ENCODE measurements at places on chromosomes 4 and X. TPM values are rescaled to one million over a fixed set of nuclear protein-coding genes. Genes with fewer than 3 reads are reported as not detected.

- H3K4me3 ChIP-seq, result no peak overlapping the region
- no peaks in the 10 kb centered on the region for H3K4me1 ChIP-seq
- no peak overlapping the region for H3K27ac ChIP-seq
Observed at GRCh38 chr4:98720871-98721480, 62.6 kb upstream of the TSPAN5 start.

- no peaks in the 10 kb centered on the region for H3K4me1 ChIP-seq
- H3K36me3 ChIP-seq, result no peaks in the 10 kb centered on the region
- H3K27ac ChIP-seq, result peak overlapping the region; percentile 43
- H3K27me3 ChIP-seq, result no peaks in the 10 kb centered on the region
- no peak for DNase-seq
Observed at GRCh38 chrX:70480660-70481018, 36.0 kb downstream of the DLG3 start.

RTL9 gene
- polyA plus RNA-seq, result 0.02 TPM

GAGE12J gene
- not detected for polyA plus RNA-seq

DNA sequence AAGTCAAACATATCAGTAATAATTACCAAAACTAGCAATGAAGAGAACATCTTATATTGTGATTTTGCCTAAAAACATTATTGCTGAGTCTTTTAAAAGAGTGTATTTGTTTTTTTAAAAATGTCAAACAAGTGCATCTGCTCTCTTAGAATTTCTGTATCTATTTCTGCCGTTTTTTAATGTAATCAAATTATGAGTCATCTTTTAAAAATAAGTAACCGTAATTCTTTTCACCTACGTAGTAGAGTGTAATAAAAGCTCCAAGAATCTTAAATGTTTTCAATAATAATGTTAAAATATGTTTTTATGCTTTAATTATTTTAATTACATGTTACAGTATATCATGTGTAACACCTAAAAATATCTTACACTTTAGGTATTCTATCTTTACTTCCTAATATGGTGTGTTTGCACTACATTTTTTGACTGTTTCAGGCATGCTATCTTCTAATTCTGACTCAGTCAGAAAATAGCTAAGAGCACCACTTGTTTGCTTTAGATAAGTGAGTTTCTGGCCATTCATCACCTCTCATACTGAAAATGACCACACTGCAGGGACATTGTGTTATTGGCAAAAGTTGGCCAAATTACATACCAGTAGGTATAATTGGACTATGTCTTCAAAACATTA is 368.5 kb downstream of the PCDH7 start:
- no peak overlapping the region for H3K27ac ChIP-seq
- DNase-seq, result no peak
- no peaks in the 10 kb centered on the region for H3K36me3 ChIP-seq
- no peak overlapping the region for H3K4me3 ChIP-seq

- no peak overlapping the region for H3K4me3 ChIP-seq
- H3K36me3 ChIP-seq, result peaks cover 2% of the 10 kb centered on the region
- H3K27ac ChIP-seq, result peak overlapping the region; percentile 21
- H3K4me1 ChIP-seq, result peaks cover 3% of the 10 kb centered on the region
Observed at GRCh38 chr4:42411803-42412202, 14.5 kb downstream of the SHISA3 start.

DNA sequence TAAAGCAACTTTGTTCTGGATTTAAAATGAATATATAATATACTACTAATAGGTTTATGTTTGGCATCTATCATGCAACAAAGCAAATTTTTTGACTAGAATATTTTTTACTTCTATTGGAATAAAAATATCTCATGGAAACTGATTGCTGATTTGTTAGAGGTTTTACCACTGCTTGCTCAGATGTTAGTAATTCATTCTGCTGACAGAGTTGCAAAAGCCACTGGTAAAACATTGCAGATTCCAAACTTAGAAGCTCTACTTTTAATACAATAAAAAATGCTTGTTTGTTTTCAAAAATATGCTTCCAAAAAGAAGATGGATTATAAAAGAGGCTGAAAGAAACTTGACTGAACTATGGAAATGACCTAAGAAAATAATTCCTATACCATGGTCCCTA is 795.2 kb downstream of the PCDH18 start:
- no peaks in the 10 kb centered on the region for H3K27me3 ChIP-seq
- no peak for DNase-seq
- no peaks in the 10 kb centered on the region for H3K36me3 ChIP-seq
- no peaks in the 10 kb centered on the region for H3K4me1 ChIP-seq

- H3K4me3 ChIP-seq, result no peak overlapping the region
- no peaks in the 10 kb centered on the region for H3K36me3 ChIP-seq
- peaks cover 26% of the 10 kb centered on the region for H3K27me3 ChIP-seq
- no peak overlapping the region for H3K27ac ChIP-seq
- H3K4me1 ChIP-seq, result no peaks in the 10 kb centered on the region
- DNase-seq, result no peak
Observed at GRCh38 chrX:19840899-19841648, 46.3 kb downstream of the SH3KBP1 start.

DNA sequence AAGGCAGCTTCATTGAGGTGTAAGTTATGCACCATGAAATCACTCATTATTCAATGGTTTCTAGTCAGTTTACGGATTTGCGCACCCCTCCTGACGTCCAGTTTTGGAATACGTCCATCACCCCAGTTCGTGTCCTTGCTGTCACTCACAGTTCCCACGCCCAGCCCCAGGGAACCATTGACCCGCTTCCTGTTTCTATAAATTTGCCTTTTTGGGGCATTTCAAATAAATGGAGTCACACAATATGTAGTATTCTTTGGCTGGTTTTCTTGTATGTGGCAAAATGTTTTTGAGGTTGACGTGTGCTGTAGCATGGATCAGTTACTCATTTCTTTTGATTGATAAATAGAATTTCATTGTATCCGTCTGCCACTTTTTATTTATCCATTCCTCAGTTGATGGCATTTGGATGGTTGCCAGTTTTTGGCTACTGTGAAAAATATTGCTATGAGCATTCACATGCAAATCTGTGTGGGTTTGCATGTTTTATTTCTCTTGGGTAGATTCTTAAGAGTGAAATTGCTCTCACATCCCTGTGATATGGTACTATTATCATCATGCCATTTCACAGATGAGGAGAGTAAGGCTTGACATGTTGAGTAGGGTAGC is 18.4 kb upstream of the SORCS2 start:
- no peaks in the 10 kb centered on the region for H3K36me3 ChIP-seq
- H3K27me3 ChIP-seq, result no peaks in the 10 kb centered on the region
- no peak overlapping the region for H3K27ac ChIP-seq
- no peak for DNase-seq
- no peak overlapping the region for H3K4me3 ChIP-seq

GRCh38 chr4:78682070-78682469 is 94.1 kb upstream of the BMP2K start:
- no peak for DNase-seq
- H3K27me3 ChIP-seq, result no peaks in the 10 kb centered on the region
- no peak overlapping the region for H3K27ac ChIP-seq
- H3K36me3 ChIP-seq, result no peaks in the 10 kb centered on the region

DNA sequence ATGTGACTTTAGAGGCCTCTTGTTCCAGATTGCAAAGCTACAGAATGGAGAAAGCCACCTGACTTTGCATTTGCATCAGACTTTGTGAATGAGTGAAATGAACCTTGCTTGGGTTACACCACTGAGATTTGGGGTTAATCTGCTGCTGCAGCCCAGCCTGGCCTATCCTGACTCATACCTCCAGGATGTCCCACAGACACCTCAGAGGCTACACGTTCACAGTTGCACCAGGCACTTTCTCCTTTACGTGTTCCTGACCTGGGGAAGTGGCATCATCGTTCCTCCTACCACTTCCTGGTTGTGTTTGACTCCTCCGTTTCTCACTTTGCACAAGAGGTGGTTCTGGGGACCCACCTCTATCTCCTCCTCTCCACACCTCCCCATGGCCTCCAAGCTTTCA is 9.2 kb upstream of the SORCS2 start:
- H3K27me3 ChIP-seq, result no peaks in the 10 kb centered on the region
- no peak for DNase-seq
- H3K4me1 ChIP-seq, result no peaks in the 10 kb centered on the region
- H3K4me3 ChIP-seq, result no peak overlapping the region
- no peaks in the 10 kb centered on the region for H3K36me3 ChIP-seq

ARHGAP36 gene
- not detected for polyA plus RNA-seq

DNA sequence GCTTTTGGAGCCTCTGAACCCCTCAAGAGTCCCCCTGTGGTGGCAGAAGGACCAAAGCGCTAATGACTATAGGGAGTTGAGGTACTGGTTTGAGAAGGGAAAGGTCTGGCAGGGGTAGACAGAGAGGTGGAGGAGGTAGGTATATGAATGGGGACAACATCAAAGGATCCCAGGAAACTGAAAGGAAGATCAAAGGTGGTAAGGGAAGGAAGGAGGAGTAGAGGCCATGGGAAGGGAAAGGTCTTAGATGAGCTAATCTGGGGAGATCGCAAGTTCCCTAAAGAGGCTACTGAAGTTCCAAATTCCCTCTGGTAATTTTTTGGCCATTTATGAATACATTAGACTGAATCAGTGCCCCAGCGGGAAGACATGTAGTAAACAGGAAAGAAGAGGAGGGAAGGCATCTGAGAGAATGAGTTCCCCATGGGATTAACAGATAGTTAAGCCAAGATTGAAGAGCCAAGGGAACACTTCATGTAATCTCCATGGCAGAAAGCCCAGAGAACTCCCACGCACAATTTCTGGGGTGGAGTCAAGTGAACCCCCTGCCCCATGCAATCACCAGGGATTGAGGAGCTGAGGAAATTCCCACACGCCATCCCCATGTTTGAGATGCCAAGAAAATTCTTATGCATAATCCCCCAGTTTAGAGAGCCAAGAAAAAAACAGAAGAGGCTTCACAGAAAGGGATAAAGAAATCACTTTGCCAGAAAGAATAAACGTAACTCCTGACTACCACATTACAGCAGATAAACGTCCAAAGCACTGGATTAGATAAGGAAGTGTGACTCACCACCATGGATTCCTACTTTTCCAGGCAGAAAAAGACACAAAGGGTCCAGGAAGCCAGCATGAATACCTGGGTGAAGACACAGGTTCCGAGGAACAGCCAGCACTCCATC is 25.8 kb downstream of the ZNF630 start:
- H3K27ac ChIP-seq, result no peak overlapping the region
- peaks cover 3% of the 10 kb centered on the region for H3K4me1 ChIP-seq
- no peak overlapping the region for H3K4me3 ChIP-seq
- H3K27me3 ChIP-seq, result no peaks in the 10 kb centered on the region
- peak; percentile 55 for DNase-seq
- H3K36me3 ChIP-seq, result no peaks in the 10 kb centered on the region

- H3K4me3 ChIP-seq, result no peak overlapping the region
- H3K27ac ChIP-seq, result no peak overlapping the region
- no peaks in the 10 kb centered on the region for H3K4me1 ChIP-seq
- no peaks in the 10 kb centered on the region for H3K27me3 ChIP-seq
- no peak for DNase-seq
Observed at GRCh38 chr4:109010521-109010920, 247.7 kb upstream of the ETNPPL start.

ATOH1 gene
- not detected for polyA plus RNA-seq

- no peaks in the 10 kb centered on the region for H3K4me1 ChIP-seq
- no peak overlapping the region for H3K4me3 ChIP-seq
- H3K36me3 ChIP-seq, result no peaks in the 10 kb centered on the region
- H3K27ac ChIP-seq, result no peak overlapping the region
Observed at GRCh38 chr4:153155686-153156085, 48.6 kb upstream of the TRIM2 start.

DTHD1 gene
- 2.7 TPM for polyA plus RNA-seq

PARM1 gene
- 25.4 TPM for polyA plus RNA-seq

DNA sequence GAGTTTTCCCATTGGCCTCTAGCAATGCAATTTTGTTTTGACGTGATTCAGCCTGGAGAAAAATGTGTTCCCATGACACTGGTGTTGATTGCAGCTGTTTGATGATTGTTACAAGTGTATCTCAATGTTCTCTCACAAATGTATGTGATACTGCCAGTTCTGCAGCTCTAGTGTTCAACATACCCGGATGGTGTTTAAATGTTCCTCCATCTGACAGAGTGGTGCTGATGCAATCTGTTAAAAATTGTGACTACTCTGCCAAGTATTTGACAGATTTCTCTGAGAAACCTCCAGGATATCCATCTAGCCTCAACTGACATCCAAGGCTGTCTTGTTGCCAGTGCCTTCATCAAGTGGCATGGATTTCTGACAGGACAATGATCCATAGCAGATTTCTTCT is 657.2 kb upstream of the DIAPH2 start:
- no peak for DNase-seq
- no peaks in the 10 kb centered on the region for H3K36me3 ChIP-seq
- H3K4me1 ChIP-seq, result no peaks in the 10 kb centered on the region
- no peak overlapping the region for H3K27ac ChIP-seq
- H3K27me3 ChIP-seq, result peaks cover 4% of the 10 kb centered on the region

- no peaks in the 10 kb centered on the region for H3K36me3 ChIP-seq
- no peaks in the 10 kb centered on the region for H3K4me1 ChIP-seq
- no peaks in the 10 kb centered on the region for H3K27me3 ChIP-seq
- no peak overlapping the region for H3K27ac ChIP-seq
- DNase-seq, result no peak
Observed at GRCh38 chr4:80619070-80619674, 283.6 kb downstream of the CFAP299 start.

DUSP21 gene
- polyA plus RNA-seq, result not detected

DNA sequence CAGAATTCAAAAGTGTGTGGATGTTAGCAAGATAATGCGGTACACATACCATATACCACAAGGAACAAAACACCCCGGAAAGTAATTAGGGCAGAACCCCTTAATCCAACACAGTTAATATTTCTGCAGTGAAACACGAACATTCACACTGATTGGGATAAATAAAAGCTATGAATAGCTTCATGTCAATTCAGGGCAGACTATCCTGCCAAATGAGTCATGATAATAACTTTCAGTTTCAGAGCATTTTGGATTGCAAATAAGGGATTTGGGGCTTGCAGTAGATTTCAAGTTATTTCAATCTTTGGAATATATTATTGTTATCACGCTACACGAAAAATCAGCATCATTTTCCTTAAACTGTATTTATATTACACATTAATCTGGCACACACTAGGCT is 24.3 kb downstream of the IRF2 start:
- peaks cover 62% of the 10 kb centered on the region for H3K4me1 ChIP-seq
- no peaks in the 10 kb centered on the region for H3K27me3 ChIP-seq
- no peak for DNase-seq
- H3K27ac ChIP-seq, result peak overlapping the region; percentile 41
- no peaks in the 10 kb centered on the region for H3K36me3 ChIP-seq

- no peak for DNase-seq
Observed at GRCh38 chrX:33949300-33949699, 182.8 kb downstream of the FAM47A start.

GRCh38 chr4:105840426-105841174 is 54.7 kb upstream of the NPNT start:
- H3K4me1 ChIP-seq, result no peaks in the 10 kb centered on the region
- no peak overlapping the region for H3K27ac ChIP-seq
- peaks cover 2% of the 10 kb centered on the region for H3K36me3 ChIP-seq
- no peaks in the 10 kb centered on the region for H3K27me3 ChIP-seq
- no peak for DNase-seq
- H3K4me3 ChIP-seq, result no peak overlapping the region

- H3K4me3 ChIP-seq, result no peak overlapping the region
- DNase-seq, result no peak
- peaks cover 6% of the 10 kb centered on the region for H3K27me3 ChIP-seq
- no peak overlapping the region for H3K27ac ChIP-seq
- no peaks in the 10 kb centered on the region for H3K4me1 ChIP-seq
- H3K36me3 ChIP-seq, result no peaks in the 10 kb centered on the region
Observed at GRCh38 chrX:9897761-9898161, 69.4 kb upstream of the CLDN34 start.

CXCL8 gene
- polyA plus RNA-seq, result 33.8 TPM

- DNase-seq, result no peak
- H3K36me3 ChIP-seq, result peaks cover 14% of the 10 kb centered on the region
- no peak overlapping the region for H3K4me3 ChIP-seq
- H3K27me3 ChIP-seq, result no peaks in the 10 kb centered on the region
- no peak overlapping the region for H3K27ac ChIP-seq
Observed at GRCh38 chr4:127920521-127920920, 39.8 kb downstream of the PLK4 start.

NSUN7 gene
- 7.1 TPM for polyA plus RNA-seq
